Jurkat, Clone E6-1 (cell line): ENCODE measurements at places on chromosomes 7 and 10.

DNA sequence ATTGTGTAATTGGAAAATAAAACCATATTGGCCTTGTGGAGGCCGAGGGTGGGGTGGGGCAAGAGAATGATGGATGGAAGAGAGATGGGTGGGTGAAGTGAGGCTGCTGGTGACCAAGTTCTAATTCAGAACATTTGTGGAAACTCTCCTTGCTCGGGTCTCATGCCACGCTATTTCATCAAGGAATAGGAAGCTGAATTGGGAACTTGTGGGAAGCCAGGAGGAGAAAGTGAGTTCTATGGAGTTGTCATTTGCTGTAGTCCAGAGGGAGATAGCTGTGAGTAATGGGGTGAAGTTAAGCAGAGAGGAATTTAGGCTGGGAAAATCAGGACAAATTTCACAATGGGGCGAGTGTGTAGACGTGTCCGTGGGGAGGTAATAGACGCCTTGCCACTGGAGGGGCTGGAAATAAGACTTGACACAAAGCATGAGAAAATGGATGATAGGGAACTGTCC, 339.2 kb downstream of the LRMDA start:
- DNase-seq: no peak

DNA sequence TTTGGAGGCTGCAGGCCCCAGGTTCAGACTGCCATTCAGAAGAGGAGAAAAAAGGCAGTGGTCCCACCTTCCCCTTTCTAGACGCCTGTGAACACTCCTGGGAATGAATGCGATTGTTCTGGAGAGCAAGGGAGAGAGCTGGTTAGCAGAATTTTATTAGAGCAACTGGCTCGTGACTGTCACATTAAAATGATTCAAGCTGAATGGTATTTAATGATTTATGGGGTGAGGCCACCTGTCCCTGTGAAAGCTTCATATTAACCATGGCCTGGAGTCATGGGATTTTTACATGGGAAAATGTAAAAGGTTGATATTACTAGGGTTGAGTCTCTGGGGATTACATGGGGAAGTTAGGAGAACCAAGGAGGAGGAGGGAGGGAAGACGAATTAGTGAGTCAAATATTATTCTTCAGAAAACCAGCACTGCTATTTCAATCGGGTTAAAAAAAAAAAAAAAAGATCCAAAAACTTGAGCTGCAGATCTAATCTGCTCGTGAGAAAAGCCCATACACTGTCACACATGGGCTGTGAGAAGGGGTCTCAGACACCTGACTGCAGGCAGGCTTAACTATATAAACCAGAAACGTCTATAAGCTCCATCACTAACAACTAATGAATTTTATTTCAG, 8.3 kb downstream of the CXCL12 start:
- no peak for DNase-seq

- DNase-seq: peak; percentile 98
Measured at GRCh38 chr7:117588352-117588794, 108.5 kb downstream of the CFTR start.

DNA sequence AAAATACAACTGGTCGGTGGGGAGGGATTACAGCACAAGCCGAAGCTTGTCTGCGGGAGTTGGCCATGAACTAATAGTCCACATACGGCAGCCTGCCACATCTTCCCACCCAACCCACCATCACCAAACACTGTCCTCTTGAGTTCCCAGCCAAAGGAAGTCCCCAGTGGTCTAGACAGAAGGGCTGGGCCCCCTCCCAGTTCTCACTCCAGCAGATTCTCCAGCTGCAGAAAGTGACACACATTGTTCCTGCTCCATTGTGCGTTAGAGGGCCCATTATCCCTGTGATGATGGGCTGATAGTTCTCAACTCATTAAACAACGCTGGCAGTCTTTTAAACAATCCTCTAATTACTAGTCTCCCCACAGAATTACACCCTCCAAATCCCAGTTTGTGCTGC, 148.0 kb downstream of the FGFR2 start:
- no peak for DNase-seq

DNA sequence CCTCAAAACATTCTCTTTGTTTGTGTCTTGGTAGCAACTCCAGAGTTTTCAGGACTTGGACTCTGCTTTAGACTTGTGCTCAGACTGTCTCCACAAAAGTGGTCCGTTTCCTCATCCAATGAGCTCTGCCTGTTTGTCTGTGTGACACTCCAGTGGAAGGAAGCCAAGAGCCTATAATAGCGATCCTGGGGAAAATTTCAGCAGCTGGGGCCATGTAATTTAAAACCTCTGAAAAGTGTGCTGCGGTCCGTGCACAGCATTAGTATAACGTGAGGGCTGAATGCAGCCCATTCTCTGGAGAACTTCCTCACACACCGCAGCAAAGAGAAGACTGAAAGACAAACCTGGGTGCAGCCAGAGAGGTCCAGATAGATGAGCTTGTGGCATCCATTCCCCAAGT, at the start of gene LRRC17:
Gene LRRC17, plus strand, starts transcription at position 259 of the 400 bp plus-strand sequence. CDS start 20,914 bp downstream, outside the sequence.
- no peak for DNase-seq
